CD4-positive, alpha-beta T cell treated with Interleukin-17A for 1 hour (primary cell): ENCODE measurements at places on chromosomes 11 and 22.

DNA sequence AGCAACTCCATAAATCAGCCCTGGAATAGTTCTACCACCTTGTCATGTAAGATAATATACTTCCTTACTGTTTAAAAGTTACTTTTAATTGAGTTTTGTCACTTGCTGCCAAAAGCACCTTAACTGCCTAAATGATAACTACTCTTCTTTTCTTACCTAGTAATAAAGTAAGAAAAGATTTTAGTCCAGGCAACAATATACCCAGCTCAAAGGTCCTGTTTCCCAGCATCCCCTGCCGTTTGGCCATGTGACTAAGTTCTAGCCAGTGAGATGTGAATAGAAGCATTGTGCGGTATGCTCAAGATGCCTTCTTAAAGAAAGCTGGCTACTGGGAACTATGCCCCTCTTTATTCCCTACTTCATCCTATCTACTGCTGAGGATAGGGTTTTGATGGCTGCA is 39.4 kb upstream of the CCDC34 start:
- no peak for DNase-seq

- DNase-seq = peak; percentile 84
Measured at GRCh38 chr22:17777005-17777716, 2.9 kb upstream of the BID start.

DNA sequence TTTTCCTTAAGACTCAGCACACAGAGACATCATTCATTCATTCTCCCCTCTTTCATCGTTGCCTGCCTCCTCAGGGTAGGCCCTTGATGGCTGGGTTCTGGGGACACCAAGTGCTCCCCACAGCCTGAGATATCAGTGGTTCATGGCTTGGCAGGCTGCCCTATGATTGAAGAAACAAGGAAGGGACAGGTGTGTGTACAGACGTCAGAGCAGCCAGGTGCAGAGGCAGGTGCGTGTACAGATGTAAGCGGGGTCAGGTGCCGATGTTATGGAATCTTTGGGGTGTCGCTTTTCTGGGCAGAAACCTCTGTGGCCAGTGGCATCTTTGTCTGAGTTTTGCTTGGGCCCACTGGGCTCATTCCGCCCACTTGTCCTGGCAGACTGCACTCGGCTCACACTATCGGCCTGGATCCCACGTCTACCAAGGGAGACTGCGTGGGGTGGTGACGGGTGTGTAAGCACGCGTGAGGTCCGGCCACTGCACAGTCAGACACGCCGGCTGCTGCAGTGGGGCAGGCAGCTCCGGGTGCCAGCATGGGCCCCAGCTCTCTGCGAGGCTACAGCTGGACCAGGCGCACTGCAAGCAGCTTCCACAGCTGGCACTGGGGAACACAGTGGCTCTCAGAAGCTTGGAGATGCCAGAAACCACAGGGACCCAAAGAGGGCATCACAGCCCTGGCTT is 20.9 kb upstream of the KIAA0930 start:
- DNase-seq = no peak

DNA sequence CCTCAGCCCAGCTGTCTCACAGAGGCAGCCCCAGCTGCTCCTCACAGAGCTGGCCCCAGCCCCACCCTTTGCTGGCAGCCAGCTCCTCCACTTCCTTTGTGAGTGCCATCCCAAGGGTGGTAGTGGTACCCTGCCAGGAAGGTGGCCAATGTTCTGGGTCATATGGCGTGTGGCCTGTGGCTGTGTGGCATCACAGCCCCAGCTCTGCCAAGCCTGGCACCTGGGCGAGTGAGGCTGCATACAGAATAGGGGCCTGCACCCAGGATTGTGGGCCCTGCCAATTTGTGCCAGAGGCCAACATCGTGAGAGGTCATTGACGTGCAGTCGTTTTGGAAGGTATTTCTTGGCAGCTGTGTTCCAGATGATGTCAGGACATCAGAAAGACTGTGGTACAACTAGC is 10.7 kb downstream of the TUB start:
- DNase-seq = no peak

DNA sequence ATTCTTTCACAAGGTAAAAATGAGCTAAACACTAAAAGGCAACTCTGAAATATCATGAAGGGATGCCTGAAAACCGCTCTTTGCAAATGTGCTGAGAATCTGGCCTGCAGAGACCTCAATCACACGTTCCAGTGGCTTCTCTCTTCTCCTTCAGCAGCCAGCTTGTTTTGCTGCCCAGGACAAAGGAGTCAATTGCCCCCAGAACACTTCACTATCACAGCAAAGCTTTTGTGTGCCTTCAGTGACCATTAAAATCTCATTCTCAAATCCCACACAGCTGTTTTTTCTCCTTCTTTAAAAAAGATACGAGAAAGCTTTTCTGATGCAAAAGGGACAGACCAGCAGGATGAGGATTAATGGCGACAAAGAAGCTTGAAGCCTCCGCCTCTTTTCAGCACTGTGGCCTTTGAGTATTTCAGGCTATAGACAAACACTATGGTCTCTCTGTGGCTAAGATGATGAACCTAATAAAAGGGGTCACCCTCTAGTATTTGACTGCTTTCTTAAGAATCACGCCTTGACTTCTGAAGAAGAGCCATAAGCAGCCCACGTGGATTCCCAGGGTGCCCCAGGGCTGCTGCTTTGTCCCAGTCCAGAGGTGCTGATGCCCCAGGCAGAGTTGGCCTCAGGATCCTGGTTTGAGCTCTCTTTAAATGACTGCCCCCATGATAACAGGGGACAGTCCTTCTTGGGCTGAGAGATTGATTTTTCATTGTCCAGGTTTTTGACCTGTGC is 33.4 kb upstream of the NRIP3 start:
- DNase-seq = no peak

- DNase-seq = peak; percentile 77
Measured at GRCh38 chr11:117828611-117829368, 4.2 kb upstream of the FXYD2 start.

- DNase-seq = no peak
Measured at GRCh38 chr11:125372088-125372487, 124.0 kb downstream of the FEZ1 start.

DNA sequence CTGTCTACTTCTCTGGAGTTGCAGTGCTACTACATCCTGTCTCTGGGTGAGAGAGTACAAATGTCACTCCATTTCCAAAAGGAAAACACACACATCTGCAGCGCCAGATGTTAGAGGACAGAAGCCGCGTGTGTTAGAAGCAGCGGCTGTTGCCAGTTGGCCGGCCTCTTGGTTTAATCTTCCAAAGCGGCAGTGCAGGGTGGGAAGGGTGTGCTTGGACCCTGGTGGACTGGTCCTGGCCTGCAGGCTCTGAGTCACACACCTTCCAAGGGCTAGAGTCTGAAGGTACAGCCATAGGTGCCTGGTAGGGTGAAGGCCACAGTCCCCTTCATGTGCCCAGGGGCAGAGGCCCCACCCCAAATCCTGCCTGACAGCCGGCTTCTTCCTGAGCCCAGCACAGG is 99.8 kb downstream of the CTTN start:
- no peak for DNase-seq

DNA sequence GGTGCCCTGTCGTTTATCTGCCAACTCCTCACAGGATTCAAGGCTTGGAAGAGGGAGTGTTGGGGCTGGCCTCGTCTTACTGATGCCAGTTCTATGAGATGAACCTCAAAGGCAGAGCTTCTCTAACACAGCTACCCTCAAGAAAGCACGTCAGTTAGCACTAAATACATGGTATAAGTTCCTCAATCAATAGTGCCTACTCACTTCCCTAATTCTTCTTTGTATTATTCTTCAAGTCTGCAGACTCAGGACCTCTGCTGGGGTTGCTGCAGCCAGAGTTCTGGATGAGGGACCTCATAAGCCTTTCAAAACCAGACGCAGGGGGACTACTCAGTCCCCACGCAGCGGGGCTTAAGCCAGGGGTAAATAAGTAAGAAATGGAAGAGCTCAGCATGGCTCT is 118.3 kb downstream of the VPREB1 start:
- DNase-seq = no peak

DNA sequence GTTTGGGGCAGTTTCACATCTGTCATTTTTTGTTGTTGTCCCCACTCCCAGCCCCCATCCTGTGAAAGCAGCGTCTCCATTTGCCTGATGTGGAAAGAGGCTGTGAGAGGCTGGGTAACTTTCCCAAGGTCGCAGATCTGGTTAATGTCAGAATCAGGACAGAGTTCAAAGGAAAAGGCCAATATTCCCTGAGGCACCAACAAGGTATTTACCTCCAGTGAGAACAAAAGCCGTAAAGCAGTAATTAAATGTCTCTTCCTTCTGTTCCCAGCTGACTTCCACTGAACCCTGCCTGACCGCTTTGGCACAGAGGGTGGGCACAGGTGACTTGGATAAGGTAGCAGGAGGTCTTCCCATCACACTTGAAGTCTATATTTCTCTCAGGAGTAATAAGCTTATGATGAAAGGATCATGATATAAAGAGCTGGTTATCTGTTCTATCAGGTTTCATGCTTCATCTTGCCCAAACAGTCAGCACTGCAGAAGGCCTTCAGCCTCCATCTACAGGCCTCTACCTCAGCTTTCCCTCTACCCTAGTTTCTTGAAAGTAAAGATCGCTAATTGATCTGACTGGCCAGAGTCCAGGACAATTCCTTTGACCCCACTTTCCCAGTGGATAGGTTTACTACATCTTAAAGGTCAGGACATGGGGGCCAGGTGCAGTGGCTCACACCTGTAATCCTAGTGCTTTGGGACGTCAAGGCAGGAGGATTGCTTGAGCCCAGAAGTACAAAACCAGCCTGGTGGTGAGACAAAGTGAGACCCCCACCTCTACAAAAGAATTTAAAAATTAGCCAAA is 9.4 kb downstream of the C11orf91 start:
- DNase-seq = no peak

DNA sequence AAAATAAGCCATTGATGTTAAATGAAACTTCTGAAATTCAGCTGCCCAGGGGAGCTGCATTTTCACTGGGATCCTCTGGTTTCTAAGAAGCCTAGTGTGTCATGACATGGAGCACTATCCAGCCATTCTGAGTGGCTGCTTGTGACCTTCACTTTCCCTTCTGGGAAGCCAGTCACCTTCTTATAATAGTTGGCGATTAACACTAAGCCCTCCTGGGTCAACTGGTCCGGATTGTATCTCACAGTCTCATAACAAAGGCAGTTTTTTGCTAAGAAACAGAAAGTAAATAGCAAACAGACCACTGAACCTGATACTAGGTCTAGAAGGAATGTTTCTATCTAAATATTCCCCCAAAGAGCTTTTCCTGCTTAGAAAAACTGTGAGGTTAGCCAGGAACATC is 7.9 kb downstream of the CSRP3 start:
- DNase-seq = no peak

GRCh38 chr11:130726234-130727037 is 189.8 kb downstream of the SNX19 start:
- no peak for DNase-seq

- DNase-seq = no peak
Measured at GRCh38 chr11:35115688-35116030, 23.3 kb upstream of the CD44 start.

DNA sequence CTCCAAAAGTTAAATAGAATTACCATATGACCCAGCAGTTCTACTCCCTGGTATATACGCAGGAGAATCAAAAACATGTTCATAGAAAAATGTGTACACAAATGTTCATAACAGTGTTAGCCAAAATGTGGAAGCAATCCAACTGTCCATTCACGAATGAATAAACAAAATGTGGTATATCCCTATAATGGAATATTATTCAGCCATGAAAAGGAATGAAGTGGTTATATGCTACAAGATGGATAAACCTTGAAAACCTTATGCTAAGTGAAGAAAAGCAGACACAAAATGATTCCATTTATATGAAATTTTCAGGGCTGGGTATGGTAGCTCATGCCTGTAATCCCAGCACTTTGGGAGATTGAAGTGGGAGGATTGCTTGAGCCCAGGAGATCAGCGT is 16.1 kb downstream of the POLD4 start:
- DNase-seq = no peak

DNA sequence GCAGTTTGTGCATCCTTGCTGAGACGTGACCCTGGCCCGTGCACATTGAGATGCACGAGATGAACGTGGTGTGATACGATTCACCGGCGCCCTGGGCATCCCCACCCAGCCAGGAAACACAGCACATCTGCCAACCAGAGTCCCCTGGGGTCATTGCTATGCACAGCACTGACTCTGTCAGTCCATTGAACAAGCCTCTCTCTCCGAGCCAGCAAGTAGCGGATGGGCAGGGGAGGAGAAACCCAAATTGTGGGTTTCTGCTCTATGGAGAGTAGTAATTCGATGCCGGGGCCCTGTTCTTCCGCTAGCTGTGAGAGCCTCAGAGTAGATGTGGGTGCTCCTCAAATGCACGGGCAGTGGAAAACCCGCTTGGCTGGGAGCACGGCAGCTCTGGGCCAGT is 85.1 kb downstream of the ARHGAP8 start:
- no peak for DNase-seq

DNA sequence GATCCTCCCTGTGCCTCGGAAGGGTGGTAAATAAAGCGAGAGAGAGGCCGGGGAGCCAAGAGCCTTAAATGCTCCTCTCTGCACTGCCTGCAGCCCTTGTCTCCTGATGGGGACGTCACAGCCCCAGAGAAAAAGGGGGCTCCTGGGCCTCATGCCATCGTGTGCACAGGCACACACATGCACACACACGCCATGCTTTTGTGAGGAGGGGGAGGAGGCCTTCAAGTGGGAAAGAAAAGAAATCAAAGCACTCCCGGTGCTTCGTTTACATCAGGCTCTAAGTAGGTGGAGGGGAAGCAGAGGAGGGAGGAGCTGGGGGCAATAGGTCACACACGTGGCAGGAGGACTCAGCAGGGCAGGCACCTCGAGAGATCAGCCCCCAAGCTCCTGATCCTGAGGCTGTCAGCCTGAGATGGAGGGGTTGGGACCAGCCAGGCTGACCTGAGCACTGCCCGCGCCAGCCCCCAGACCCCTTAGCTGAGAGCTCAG is 68.2 kb upstream of the NECTIN1 start:
- no peak for DNase-seq

- no peak for DNase-seq
Measured at GRCh38 chr11:100991541-100991940, 138.1 kb downstream of the PGR start.

- DNase-seq = no peak
Measured at GRCh38 chr11:62883673-62884072, 3.0 kb downstream of the SLC3A2 start.

- no peak for DNase-seq
Measured at GRCh38 chr22:32701034-32701433, 100.5 kb upstream of the TIMP3 start.

DNA sequence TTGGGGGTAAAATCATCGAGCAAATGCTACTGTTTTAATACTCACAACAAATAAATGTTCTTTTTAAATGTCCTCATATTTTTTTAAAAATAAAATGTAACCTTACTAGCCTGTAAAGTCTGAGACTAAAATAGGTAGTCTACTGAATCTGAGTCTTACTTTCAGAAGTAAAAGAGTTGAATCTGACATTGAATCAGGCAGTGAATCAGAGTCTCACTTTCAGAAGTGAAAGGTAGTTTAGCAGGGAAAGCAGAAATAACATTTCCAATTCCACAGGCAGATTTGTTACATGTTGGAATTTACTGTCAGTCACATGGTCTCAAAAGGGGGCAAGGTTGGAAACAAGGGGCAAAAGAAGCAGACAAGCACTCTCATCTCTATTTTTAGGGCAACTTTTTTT is 143.0 kb downstream of the ELP4 start:
- DNase-seq = no peak

GRCh38 chr11:77136784-77137420 is 8.9 kb downstream of the MYO7A start:
- no peak for DNase-seq
